SW 1271 (cell line): ENCODE measurements at places on chromosomes 3 and 15.

- no peak for DNase-seq
These were observed 58.7 kb downstream of the CLDN11 start for GRCh38 chr3:170477395-170477794.

DNA sequence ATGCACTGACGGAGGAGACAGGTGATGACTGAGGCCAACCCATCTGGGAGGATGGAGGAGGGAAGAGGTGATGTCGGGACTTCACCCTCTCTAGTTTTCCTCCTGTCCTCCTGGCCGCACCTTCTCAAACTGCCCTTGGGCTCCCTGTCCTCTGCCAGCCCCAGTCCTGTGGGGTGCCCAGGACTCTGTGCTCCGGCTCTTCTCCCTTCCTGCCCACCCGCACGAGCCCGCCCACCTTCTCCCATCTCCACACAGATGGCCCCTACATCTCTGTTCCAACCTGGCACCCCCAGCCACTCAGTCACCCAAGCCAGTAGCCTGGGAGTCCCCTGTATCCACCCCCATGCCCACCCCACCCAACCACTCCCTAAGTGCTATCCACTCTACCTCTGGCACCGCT is 206.7 kb upstream of the LINGO1 start:
- DNase-seq: no peak

- DNase-seq: no peak
These were observed 20.3 kb upstream of the TNIK start for GRCh38 chr3:171480526-171480925.

DNA sequence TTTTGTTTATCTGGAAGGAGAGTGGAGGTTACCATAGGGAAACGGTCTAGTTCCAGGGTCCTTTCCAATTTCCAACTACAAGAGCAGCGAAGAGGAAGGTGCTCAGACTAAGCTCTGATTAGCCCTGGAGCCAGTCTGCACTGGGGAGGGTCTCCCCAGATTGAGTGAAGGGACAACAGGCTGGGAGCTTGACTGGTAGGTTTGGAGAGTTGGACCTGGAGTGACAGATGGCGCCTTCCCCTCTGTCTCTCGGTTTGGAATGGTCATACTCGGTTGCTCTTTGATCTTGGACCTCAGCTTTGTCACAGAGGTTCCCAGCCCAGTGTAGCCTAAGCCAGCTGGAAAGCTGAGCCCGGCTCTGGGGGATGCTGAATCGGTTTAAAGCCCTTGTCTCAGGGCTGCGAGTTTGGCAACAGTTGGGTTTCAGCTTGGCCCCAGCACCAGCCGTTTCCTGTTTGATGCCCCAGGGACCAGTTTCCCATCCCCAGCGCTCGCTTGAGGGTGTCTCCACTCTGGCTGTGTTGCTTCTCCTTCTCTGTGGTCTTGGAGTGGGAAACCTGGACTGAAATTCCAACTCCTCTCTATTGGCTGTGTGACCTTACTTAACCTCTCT is 53.1 kb upstream of the ULK4 start:
- DNase-seq: no peak

GRCh38 chr3:143849854-143850549 is 1.7 kb upstream of the SLC9A9 start:
- no peak for DNase-seq

DNA sequence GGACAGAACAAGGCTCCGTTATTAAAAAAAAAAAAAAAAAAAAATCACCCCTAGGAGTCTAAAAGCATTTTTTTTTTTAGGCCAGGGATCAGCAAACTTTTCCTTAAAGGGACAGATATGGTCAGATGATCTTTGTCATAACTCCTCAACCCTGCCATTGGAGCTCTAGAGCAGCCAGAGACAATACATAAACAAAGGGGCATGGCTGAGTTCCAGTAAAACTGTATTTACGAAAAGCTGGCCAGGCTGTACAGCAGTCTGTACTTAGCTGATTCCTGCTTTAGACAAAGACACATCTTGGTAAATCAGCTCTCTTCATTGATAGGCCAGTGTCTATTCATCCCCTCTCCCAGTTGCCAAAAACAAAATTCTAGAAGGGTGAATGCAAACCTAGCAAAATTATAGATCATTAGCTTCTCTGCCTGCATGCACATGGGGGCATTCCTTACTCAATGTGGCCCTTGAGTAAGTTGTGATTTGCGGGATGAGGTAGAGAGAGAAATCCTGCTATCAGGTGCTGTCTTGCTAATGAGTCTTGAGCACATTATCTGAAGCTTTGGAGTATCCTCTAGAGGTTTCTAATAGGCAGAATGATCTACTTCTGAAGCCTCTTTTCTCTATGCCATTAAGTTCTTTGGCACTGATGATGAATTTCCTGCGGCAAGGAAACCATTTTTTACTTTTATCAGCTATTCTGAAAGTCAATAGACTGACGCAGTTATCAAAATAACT is 35.2 kb downstream of the SENP8 start:
- no peak for DNase-seq

GRCh38 chr3:55333923-55334322 is 153.2 kb downstream of the WNT5A start:
- no peak for DNase-seq
